ENCODE measurements at places on chromosomes 16 and 17. TPM values are rescaled to one million over a fixed set of nuclear protein-coding genes. Genes with fewer than 3 reads are reported as not detected.

DNA sequence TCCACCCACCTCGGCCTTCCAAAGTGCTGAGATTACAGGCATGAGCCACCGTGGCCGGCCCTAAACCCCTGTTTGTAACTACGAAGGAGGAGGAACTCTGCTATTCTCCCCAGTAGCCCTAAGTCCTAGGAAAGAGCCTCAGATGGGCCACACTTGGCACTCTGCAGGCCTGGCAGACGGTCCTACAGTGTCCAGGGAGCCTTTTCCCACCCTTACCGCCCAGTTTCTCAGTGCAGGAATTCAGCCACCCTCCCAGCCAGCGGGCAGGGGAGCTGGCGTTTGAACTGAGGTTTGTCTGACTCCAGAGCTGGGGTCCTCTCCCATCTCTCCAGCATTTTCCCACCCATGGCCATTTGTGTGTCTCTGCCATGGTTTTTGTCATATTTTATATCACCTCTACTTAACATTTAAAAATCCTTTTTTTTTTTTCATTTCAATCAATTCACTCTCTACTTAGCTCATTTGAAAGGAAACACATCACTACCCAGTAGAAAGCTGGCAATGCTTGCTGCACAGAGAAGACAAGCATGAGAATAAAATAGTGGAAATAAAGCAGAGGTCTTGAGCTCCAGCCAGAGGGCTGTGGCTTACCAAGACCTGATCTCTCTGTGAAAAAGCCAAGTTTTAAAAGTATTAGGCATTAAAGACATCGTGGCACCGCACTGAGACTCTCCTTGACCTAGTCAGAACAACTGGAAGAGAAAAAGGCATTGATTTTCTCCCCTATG lies 34.9 kb downstream of the BCO1 start:
- no peak for DNase-seq

- DNase-seq: peak; percentile 46
Measured at GRCh38 chr17:43880420-43880991, 26.8 kb downstream of the MPP2 start.

GRCh38 chr16:59320657-59321056 lies 586.5 kb upstream of the GOT2 start:
- DNase-seq: no peak

GRCh38 chr17:80422276-80422675 lies 7.3 kb downstream of the ENDOV start:
- no peak for DNase-seq

- DNase-seq: no peak
Measured at GRCh38 chr17:48373130-48373830, 56.7 kb downstream of the SKAP1 start.

- DNase-seq: no peak
Measured at GRCh38 chr16:79469999-79470398, 130.5 kb downstream of the MAF start.

The GAS7 gene
- 17.6 TPM for polyA plus RNA-seq

The KCNAB3 gene
- 16.3 TPM for polyA plus RNA-seq

The ENPP7 gene
- 2.6 TPM for polyA plus RNA-seq

DNA sequence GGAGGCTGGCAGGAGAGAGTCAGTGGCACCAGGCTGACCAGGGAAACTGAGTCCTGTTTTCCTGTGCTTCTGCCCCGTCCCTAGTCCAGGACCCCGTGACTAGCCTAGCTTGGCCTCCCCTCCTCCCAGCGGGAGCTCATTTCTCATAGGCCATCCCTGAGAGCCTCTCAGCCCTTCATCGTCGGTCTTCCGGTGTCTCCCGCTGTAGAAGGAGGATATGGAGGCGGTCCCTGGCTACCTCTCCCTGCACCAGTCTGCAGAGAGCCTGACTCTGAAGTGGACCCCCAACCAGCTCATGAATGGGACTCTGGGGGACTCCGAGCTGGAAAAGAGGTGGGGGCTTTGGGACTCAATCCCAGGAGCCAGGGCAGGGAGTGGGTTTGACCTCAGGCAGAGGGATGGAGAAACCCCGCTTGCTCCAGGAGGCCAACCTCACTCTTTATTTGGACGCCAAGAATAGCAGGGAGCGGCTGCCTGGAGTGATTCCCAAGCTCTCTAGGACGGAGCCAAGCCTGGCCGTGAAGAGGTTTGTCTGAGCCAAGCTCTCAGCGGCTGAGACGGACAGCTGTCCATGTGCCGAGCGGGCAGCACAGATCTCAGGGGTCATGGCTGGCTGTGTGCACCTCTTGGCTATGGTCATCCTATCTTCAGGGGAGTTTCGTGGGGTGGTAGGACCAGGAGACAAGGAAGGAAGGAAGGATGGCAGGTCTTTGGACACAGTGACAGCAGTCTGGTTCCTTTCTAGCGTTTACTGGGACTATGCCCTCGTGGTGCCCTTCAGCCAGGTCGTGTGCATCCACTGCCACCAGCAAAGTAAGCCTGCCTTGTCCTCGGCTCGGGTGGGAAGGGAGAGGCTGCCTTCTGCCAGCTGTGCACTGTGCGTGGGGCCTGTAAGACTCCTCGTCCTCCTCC lies 26.8 kb downstream of the SGSM2 start:
- DNase-seq: no peak

DNA sequence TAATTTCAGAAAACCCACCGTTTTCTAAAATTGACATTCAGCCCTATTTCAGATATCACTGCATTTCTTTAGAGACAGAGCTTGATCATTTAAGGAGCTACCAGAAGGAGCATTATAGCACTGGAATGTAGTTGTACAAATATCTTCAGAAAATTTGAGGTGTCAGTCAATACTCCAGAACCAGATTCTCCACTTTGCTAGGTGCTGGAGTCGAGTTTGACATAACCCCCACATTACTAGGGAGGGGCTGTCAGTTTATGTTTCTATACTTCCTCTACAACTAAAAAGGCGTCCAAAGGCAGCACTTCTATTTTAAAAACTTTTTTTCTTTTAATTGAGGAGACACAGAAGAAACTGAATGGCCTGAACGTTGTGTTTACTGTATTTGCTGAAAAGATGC lies 892 bp upstream of the KIAA0513 start:
- DNase-seq: no peak

GRCh38 chr17:13740686-13741085 lies 139.0 kb upstream of the HS3ST3A1 start:
- DNase-seq: no peak

GRCh38 chr17:37147301-37147812 lies 198.6 kb downstream of the AATF start:
- DNase-seq: no peak

The CTRB1 gene
- 0.20 TPM for polyA plus RNA-seq

- DNase-seq: no peak
Measured at GRCh38 chr17:33028778-33029177, 37.1 kb downstream of the SPACA3 start.

DNA sequence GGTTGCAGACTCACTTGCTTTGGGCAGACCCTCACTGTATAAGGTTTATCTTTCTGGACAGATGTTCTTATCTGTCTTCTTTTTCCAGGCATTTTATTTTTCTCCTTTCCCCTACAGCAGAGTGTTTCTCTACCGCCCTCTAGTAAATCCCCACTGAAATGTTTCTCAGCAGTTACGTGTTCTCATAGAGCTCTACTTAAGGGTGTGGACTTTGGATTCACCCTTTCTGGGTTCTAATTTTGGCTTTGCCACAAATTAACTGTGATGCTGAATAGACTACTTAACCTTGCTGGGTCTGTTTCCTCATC lies 2.0 kb downstream of the ADAT1 start:
- no peak for DNase-seq

The TTLL6 gene
- 0.35 TPM for polyA plus RNA-seq

GRCh38 chr17:47731396-47731795 lies 1.6 kb upstream of the TBX21 start:
- no peak for DNase-seq

GRCh38 chr16:25198021-25198420 lies 18.7 kb upstream of the AQP8 start:
- DNase-seq: no peak

GRCh38 chr17:72775919-72776318 lies 316.6 kb downstream of the SLC39A11 start:
- no peak for DNase-seq

- no peak for DNase-seq
Measured at GRCh38 chr17:48024149-48025039, 13.2 kb downstream of the COPZ2 start.

The IRF8 gene
- polyA plus RNA-seq: 3.9 TPM

- no peak for DNase-seq
Measured at GRCh38 chr16:66926171-66926947, 1.0 kb upstream of the RRAD start.

The ST6GALNAC2 gene
- 9.3 TPM for polyA plus RNA-seq

DNA sequence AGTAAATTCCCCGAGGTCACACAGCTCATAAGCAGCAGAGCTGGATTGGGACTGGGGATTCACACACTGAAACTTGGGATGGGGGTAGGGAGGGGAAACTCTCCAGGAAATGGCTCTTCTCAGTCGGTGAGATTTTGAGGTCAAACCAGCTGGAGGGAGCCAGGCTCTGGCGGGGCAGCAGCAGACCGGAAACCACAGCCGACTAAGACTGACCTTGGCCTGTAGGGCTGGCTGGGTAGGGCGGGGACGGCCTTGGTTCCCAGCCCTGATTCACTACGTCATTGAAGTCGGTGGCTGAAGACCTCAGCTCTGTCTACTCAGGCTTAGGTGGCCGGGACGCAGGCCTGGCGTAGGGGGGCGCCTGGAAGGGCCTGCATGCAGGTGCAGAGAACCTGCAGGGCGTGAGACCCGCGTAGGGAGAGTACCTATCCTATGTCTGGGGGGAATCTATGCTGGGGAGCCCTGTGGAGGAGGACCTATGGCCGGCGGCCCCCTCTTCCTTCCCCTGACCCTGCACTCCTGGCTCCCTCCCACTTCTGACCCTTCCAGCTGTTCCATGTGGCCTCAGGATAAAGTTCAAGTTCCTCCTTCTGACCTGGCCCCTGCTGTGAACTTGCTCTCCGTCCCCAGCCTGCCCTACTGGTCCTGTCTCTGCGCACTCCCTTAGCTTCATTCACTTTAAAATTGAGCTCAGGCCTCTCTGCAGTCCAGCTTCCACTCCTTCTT lies 11.9 kb upstream of the SLC4A1 start:
- no peak for DNase-seq

DNA sequence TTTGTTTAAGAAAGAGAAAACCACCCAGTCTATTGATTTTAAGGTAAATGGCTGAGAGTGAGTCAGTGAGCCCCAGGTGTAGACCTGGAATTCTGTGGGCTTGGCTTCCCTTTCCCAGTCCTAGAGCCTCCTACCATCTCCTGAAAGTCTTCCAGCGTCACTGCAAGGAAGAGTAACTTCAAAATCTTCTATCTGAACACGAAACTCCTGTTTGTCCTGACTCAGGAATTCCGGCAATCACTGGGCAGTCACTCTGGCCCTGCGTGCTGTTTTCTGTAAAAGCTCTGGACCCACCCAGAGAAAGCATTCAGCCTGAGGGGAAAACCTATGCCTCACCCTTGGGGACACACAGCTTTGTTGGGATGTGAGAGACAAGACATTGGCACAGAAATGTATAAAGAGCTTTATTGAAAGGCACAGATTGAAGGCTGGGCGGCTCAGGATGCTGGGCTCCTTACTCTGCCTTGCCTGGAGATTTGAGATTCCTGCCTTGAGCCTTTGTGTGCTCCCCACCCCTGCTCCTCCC lies 15.9 kb downstream of the MINK1 start:
- DNase-seq: no peak

DNA sequence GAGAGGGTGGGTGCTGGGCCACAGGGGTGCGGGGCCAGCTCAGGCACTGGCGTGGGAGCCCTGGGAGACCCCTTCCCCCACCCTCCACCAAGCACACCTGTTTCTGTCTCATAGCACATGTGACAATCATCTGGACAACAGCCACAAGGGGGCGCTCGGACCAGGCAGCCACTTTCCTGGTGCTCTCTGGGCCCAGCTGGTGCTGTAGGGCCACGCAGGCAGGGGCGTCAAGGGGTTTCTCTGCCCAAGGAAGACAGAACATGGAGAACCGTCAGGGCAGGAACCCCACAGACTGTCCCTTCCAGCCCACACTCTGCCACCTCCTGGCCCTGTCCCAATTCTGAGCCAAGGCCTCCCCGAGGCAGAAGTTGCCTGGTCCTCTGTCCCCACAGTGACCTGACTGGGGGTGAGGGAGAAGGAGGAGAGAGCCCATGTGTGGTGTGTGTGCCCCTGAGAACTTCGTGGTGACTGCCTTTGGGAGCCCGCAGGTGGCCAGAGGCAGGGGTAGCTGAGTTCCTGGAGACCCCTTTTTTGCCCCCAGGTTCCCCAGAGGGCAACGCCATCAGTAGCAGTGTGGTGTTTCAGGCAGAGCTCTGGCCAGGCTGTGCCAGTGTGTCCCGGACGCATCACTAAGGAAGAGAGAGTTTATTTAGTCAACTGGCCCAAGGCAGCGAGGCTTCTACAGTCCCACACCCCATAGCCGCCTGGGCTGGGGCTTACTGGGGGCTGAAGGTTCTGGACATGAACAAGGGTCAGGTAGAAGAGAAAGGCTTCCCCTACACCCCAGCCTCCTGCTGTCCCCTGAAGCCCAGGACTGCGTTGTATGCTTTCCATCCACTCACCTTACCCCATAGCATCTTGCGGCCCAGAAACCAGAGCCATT lies 3.1 kb upstream of the SETD6 start:
- no peak for DNase-seq

DNA sequence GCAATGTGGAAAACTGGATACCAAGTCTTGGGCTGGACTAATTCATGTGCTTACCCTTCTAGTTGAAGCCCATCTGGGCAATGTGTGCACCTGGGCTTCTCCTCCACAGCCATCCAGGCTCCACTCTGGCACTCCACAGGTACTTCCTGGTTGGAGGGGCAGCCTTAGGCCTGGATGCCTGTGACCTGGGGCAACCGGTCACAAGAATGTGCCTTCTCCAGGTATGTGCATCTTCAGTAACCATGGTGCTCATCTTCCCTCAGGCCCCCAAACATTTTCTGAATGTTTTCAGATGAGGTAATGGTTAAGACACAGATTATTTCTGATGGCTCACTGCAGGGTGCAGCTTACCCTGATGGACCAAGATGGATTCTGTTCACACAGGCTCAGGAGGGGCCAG lies 11.1 kb downstream of the C16orf86 start:
- DNase-seq: no peak

DNA sequence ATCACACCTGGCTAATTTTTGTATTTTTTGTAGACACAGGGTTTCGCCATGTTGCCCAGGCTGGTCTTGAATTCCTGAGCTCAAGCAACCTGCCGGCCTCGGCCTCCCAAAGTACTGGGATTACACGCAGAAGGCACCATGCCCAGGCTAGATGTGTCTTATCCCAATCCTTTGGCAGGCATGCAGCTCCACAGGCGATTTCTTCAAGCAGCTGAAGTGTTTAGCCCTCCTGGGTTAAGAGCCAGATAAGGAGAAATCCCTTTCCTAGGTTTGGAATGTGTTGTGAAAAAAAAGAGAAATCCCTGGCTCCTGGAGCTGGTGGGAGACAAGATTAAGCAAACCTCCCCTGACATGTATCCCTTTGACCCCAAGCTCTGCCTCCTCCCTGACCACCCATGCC lies 2.1 kb upstream of the NHERF1 start:
- DNase-seq: no peak

- DNase-seq: no peak
Measured at GRCh38 chr17:17911001-17911613, 61.1 kb downstream of the TOM1L2 start.

- no peak for DNase-seq
Measured at GRCh38 chr17:46788796-46789195, 29.7 kb downstream of the WNT3 start.

The GRAP gene
- polyA plus RNA-seq: 7.2 TPM
